ENCODE measurements at places on chromosomes 4 and X.
A peak's percentile ranks its signal among the peaks of the same experiment; 100 is the strongest.

GRCh38 chr4:105174098-105174497 is 27.4 kb downstream of the TET2 start:
- no peak for DNase-seq

GRCh38 chrX:112866175-112866574 is 25.5 kb upstream of the AMOT start:
- DNase-seq = no peak

DNA sequence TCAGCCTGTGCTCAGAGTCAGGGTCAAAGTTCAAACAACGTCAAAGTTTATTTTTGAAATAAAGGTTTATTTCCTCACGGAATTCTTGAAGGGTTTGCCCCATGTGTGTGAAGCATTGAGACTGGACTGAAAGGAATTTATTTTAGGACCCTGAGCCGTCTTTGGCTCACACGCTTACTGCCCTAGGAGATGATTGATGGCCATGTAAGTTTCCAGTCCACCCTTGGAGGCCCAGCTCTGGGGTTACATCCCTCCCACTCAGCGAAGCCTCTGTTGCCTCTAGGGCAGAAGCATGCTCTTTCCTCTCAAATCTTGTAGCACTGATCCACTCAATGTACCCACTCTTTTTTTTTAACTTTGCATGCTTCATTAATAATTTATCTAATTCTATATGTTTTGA is 4.5 kb upstream of the NHSL2 start:
- DNase-seq = no peak

DNA sequence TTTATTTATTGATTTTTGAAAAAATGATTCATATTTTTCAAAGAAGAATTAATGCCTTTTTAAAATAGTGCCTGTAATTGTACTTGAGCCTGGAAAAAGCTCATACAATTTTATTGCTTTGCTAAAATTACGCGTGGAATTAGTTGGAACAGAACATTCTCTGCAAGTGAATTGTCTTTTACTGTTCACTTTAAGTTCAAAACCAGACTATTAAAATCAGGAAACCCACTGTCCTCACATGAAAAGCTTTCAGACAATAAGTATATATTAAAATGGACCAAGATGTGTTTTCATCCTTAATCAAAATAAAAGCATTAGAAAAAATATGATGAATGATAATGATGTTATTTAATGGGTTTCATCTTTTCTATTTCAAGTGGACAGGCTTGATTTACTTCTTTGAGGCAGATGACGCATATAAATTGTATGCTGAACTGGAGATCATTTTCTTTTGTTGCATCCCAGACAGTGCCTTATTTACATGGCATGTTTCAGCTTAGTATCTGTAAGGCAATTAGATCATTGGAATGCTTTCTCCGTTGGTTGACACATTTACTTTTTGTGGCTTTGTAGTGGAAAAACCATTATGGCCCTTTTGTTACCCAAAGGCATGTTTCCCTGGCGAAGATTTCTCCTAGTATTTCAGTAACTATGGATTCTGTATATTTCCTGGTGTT is 299.0 kb upstream of the MAGEC2 start:
- DNase-seq = no peak

DNA sequence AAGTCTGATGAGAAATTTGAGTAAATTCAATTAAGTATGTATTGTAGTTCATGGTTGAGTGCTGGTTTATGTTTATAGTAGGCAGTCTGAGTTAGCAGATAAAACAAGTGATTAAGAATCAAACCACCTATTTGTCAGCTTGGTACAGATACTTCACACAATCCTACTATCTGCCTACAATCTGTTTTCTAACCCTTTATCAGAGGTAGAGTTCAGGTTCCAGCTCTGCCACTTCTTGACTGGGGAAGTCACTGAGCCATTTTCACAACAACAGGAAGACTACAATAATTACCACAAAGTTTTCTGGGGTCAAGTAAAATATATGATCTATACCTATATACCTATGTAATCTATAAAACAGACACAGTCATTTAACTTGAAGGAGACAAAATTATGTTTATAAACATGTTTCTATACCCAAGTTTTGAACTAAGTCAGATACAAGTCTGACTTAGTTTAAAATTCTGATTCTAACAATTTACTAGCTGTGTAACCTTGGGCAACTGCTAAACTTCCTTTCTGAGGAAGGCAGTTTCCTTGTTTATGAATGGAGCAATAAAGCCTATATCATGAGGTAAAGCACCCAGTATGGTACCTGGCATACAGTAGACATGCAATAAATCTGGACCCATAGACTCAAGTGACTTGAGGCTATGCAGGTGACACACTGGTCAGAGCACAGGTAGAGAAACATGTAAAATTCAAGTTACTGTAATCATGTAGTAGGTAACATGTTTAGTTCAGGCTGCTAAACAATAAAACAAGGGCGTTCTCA is 37.2 kb upstream of the BDH2 start:
- DNase-seq = no peak

DNA sequence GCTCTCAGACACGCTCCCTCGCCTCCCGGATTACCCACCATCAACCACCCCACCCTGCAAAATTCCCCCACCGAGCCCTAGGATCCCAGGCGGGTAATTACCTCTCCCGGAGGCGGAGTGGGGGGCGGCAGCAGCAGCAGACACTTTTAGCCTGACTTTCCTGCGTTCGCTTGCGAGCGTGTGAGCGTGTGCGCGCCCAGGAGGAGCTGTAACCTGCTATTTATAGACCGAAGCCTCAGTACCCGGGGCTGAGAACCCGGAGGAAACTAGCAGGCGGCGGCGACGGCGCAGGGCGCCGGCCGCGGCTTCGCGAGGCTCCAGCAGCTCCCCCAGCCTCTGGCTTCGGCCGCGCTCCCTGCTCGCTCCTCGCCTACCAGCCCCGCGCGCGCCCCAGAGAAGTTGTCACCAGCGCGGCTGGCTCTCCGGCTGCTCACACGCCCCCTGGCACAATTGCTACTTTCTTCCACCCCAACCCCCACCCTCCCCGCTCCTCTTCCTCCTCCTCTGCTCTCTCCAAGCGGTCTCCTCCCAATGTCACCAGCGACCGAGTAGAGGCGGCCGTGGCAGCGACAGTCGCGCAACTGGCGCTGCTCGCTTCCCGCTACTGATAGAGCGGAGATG is at the start of gene INPP4B:
TSS of gene INPP4B (minus strand) at position 194 of the 621 bp plus-strand sequence.
- peak; percentile 78 for DNase-seq

GRCh38 chr4:125313989-125314667 is 627 bp upstream of the FAT4 start:
- DNase-seq = no peak

DNA sequence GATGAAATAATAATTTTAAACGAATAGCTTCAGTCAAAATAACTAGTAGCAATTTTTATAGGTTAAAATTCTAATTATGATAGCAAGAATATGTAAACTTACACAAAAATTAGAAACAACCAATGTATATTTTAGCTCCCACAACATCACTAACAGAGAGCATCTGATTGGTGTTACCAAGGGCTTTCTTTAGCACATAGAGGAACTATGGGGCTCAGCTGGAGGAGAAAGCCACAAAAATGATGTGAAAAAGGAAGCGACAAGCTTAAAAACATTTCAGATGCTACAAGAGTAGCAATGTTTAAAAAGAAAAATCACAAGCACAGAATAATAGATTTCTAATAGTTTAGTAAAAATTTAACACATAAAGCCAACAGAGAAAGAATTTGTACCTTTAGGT is 56.3 kb downstream of the ATP8A1 start:
- DNase-seq = no peak

- DNase-seq = no peak
Measured at GRCh38 chr4:145183023-145183422, 2.6 kb upstream of the OTUD4 start.

DNA sequence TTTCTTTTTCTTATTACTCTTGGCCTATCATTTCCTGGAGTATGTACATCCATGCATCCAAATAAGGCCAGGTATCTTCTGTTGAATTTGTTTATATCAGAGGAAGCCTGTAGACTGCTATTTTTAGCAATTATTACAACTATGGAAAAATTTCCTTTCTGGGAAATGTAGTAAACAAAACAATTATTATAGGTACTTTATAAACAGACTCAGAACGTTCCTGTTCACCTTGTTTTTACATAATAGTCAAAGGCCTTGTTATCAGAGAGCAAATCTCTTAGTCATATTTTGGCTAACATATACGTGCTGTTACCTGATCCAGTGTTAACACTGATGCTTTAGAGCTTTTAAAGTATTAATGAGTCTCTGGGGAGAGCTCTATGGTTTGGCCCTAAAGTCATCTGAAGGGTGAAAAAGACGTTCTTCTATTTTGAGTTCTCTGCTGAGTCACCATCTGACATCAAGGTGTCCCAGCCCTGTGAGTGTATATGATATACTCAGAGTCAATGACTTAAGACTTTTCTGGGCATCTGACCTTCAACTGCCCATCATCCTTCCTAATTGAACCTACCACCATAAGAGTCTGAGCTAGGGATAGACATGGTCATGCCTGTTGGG is 7.3 kb downstream of the SPARCL1 start:
- DNase-seq = peak; percentile 49

DNA sequence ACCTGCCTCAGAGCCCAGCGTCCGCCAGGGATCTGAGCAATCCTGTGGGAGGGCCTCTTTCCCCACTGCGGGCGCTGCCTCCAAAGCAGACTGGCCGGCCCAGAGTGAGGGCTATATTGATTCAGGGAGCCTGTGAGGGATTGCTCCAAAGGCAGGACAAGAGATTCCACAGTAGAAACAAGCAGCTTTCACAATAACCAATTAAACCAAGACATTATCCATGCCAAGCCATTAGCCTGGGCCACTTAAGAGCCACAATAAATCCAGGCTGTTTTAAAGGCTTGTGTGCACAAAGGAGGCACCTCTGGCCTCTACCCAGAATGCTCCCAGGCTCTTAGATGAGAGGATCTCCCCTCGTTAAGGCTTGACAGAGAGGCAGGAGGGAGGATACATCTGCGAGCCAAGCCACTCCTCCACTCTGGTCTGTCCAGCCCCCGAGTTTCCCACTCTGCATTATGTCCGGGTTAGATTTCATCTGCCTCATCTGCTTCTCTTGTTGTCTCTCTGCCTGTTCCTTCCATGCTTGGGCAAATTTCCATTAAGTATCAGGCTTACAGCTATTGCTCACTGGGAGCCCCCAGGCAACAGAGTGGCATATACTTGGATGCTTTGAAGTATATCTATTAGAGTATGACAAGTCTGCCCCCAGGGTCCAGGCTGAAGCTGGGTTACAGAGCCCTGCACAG is 357.9 kb downstream of the UNC5C start:
- DNase-seq = no peak

DNA sequence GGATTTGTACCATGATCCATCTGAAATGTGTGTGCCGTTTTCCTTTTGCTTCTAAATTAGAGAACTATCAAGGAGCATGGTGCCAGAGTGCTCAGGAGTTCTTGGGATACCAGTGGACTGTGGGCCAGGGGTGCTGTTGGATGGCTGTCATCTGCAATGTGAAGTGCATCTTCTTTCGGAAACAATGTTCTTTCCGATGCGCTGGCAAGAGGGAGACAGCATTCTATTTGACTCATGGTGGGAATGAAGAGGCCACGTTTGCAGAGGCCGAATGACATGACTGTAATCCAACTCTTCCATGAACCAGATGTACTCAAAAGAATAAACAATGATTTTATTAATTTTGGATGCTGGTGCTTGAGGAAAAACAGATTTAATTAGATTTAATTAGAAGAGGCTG is 45.5 kb downstream of the SORCS2 start:
- DNase-seq = peak; percentile 32

GRCh38 chr4:114890773-114891172 is 222.6 kb downstream of the NDST4 start:
- DNase-seq = no peak

DNA sequence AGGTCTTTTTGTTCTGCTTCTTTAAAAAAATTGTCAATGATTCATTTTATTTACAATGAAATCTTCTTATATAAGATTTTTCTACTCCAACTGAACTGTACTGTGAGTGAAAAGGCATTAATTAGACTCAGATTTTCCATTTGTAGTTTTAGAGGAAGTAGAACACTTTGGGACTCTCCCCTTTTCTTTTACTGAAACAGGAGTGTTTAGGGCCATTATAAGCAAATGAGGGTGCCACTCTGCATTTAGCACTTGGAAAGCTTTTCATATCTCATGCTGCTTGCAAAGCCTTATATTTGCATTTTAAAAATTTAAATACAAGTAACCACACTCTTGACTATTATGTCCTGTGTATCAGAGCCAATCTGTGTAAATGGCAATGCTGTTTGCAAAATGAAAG is 584.3 kb downstream of the KLHL13 start:
- DNase-seq = no peak

GRCh38 chrX:51158231-51158630 is 174.4 kb upstream of the NUDT10 start:
- no peak for DNase-seq

- DNase-seq = no peak
Measured at GRCh38 chrX:17968367-17968766, 107.3 kb upstream of the RAI2 start.

GRCh38 chrX:70289168-70289792 is 447 bp downstream of the PDZD11 start:
- peak; percentile 27 for DNase-seq

All from EH (cell line).